ENCODE measurements at places on chromosomes 2 and 18. TPM values are rescaled to one million over a fixed set of nuclear protein-coding genes. Genes with fewer than 3 reads are reported as not detected.

DNA sequence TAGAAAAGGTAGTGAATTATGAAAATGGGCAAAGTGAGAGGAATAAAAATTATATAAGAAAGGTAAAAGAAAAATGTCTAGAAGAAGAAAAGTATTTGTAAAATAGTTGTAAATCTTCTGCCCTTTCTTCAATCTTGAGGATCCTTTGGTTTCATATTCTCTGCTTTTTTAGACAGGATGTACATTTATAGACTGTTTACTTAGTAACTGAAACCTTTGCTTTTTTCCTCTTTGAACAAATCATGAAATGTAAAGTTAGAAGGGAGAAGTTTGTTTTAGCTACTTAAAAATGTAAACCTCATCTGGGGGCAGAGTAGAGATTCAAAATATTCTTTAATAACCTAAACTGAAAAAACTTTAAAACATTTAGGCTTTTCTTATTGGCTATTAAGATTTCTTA lies 150.4 kb upstream of the ITGA4 start:
- DNase-seq: no peak

Gene NR4A2
- total RNA-seq: 7.8 TPM

Gene TCF23
- total RNA-seq: not detected

- DNase-seq: no peak
Measured at GRCh38 chr2:197668296-197668695, 7.1 kb downstream of the RFTN2 start.

- DNase-seq: peak; percentile 37
Measured at GRCh38 chr2:23520256-23520655, 135.3 kb downstream of the KLHL29 start.

Gene ELOA2
- total RNA-seq: not detected

DNA sequence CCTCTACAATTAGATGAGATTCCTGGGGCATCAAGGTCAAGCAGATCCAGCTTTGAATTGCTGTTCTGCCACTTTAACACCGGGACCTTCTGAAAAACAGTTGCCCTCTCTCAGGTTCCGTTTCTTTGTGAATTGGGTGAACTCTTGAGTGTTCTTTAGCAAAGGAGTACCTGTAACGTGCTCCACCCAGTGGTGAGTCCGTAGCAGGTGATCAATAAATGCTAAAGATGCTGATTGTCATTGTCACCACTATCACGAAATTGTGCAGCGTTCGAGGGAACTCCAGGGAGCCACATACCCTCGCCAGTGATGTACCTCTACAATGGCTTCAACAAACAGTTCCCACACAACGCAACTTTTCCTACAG lies 81.9 kb downstream of the TCF7L1 start:
- DNase-seq: no peak

Gene NAT8
- not detected for total RNA-seq

- DNase-seq: no peak
Measured at GRCh38 chr2:168928113-168928831, 27.2 kb downstream of the G6PC2 start.

Gene ADD2
- total RNA-seq: 31.8 TPM

Data from neural crest cell (in vitro differentiated cells).